ENCODE measurements at places on chromosomes 2 and 18.

GRCh38 chr2:235614900-235615712 lies 121.3 kb downstream of the AGAP1 start:
- peaks cover 20% of the 10 kb centered on the region for H3K4me1 ChIP-seq
- H3K36me3 ChIP-seq = no peaks in the 10 kb centered on the region
- peak overlapping the region; percentile 53 for H3K27ac ChIP-seq
- DNase-seq = no peak
- H3K27me3 ChIP-seq = no peaks in the 10 kb centered on the region

DNA sequence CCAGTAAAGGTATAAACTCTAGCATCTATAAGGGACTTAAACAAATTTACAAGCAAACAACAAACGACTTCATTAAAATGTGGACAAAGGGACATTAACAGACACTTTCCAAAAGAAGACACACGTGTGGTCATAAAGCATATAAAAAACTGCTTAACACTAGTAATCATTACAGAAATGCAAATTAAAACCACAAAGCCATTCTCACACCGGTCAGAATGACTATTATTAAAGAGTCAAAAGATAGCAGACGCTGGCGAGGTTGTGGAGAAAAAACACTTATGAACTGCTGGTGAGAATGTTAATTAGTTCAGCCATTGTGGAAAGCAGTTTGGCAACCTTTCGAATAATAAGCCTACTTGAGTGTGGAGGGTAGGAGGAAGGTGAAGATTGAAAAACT lies 217.1 kb upstream of the DLGAP1 start:
- no peaks in the 10 kb centered on the region for H3K27me3 ChIP-seq
- H3K4me1 ChIP-seq = no peaks in the 10 kb centered on the region
- DNase-seq = no peak
- H3K4me3 ChIP-seq = no peak overlapping the region

GRCh38 chr2:218897394-218898108 lies 16.9 kb downstream of the WNT10A start:
- H3K27me3 ChIP-seq = peaks cover 7% of the 10 kb centered on the region
- peaks cover 49% of the 10 kb centered on the region for H3K4me1 ChIP-seq
- no peaks in the 10 kb centered on the region for H3K36me3 ChIP-seq
- no peak overlapping the region for H3K27ac ChIP-seq

DNA sequence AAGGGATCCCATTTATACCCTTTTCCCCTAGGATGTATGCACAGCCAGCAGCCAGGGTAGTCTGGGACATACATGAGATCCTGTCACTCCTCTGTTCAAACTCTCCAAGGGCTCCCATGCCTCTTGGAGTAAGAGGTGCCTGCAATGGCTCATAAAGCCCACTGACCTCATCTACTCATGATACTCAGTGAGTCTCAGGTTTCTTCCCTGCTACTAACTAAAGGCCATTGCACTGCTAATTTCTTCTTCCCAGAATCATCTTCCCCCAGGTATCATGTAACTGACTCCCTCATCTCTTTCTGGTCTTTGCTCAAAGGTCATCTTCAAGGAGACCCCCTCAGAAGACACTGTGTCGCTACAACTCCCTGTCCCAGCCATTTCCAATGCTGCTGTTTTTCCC lies 68.2 kb downstream of the CCBE1 start:
- H3K27me3 ChIP-seq = no peaks in the 10 kb centered on the region
- H3K4me1 ChIP-seq = peaks cover 5% of the 10 kb centered on the region
- H3K36me3 ChIP-seq = no peaks in the 10 kb centered on the region
- no peak for DNase-seq
- no peak overlapping the region for H3K4me3 ChIP-seq
- H3K27ac ChIP-seq = no peak overlapping the region

DNA sequence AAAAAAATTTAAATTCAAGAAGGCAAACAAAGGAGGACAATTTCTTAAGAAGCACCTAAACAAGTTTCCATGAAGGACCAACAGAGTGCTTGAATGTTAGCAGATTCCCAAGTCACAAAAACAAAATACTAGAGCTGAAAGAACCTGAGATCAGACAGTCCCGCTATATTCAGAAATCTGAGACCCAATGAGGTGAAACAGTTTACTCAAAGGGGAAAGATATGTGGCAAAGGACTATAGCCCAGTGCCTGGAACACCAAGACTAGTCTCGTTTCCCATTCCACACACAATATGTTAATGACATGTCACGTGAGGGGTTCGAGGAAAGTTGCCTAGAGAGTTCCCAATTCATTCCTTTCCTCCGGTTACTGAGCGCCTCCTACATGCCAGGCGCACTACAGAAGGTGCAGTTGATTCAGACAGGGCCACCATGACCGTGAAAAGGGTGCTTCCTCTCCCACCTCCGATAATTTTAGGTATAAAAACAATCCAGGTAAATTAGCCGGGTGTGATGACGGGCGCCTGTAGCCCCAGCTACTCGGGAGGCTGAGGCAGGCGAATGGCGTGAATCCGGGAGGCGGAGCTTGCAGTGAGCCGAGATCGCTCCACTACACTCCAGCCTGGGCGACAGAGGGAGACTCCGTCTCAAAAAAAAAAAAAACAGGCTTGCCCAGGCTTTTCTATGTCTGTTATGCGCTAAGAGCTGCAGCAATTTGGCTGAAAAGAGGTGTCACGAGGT lies 617 bp downstream of the SRBD1 start:
- no peaks in the 10 kb centered on the region for H3K27me3 ChIP-seq
- peaks cover 15% of the 10 kb centered on the region for H3K4me1 ChIP-seq
- H3K36me3 ChIP-seq = no peaks in the 10 kb centered on the region
- peak overlapping the region; percentile 93 for H3K27ac ChIP-seq

GRCh38 chr18:2948038-2948437 lies 64.9 kb downstream of the LPIN2 start:
- no peak for DNase-seq
- H3K36me3 ChIP-seq = no peaks in the 10 kb centered on the region
- no peaks in the 10 kb centered on the region for H3K27me3 ChIP-seq
- no peak overlapping the region for H3K4me3 ChIP-seq
- H3K27ac ChIP-seq = no peak overlapping the region
- H3K4me1 ChIP-seq = no peaks in the 10 kb centered on the region

GRCh38 chr2:112032689-112033465 lies 22.2 kb upstream of the TMEM87B start:
- peaks cover 31% of the 10 kb centered on the region for H3K4me1 ChIP-seq
- no peak overlapping the region for H3K4me3 ChIP-seq
- no peaks in the 10 kb centered on the region for H3K27me3 ChIP-seq
- no peak for DNase-seq
- H3K27ac ChIP-seq = peak overlapping the region; percentile 53

- no peak overlapping the region for H3K4me3 ChIP-seq
- H3K27ac ChIP-seq = no peak overlapping the region
- no peaks in the 10 kb centered on the region for H3K27me3 ChIP-seq
- no peak for DNase-seq
- H3K36me3 ChIP-seq = no peaks in the 10 kb centered on the region
- no peaks in the 10 kb centered on the region for H3K4me1 ChIP-seq
These were observed 164.5 kb upstream of the SIX3 start for GRCh38 chr2:44777036-44777435.

GRCh38 chr2:109352056-109352897 lies 223.3 kb downstream of the SH3RF3 start:
- H3K27me3 ChIP-seq = no peaks in the 10 kb centered on the region
- no peaks in the 10 kb centered on the region for H3K36me3 ChIP-seq
- DNase-seq = no peak

DNA sequence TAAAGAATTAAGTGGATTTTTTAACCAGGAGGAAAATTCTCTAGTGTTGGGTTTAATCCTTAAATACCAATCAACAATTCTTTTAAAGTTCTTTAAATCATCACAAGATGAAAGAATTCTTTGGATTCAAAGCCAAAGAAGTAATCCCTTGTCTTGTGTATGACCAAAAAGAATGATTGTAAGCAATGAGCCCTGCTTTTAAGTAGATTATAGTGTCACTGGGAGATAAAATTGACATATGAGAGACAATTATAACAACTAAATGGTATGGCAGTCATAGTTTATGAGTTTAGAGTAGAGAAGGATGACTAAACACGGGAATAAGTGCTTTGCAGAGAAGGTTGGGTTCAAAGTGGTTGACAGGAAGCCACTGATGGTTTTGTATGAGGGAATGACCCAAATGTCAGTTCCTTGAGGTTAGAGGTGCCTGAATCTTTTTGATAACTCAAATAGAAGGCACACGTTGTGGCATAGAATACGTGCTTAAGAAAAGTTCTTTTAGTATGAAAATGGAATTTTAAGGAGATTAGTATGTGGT lies 199.6 kb upstream of the TCF4 start:
- H3K4me3 ChIP-seq = no peak overlapping the region
- H3K27ac ChIP-seq = no peak overlapping the region

DNA sequence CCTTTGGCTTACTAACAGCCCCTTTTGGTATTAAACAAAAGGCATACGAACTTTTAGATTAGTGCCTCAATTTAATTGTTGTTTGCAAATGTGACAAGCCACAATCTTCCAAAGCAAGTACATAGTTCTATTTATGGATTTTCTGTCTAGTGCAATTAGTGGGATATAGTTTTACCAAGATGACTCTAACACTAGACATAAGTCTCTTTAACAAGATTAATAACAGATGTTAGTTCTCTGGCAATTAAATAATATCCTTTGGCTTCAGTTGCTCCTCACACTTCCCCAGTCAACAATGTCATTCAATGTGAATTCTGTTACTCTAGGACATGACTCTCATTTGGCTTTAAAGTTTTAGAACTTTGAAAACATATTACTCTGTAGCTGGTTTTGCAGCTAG lies 16.7 kb upstream of the MC4R start:
- H3K4me1 ChIP-seq = no peaks in the 10 kb centered on the region
- no peak for DNase-seq
- H3K36me3 ChIP-seq = no peaks in the 10 kb centered on the region
- H3K27ac ChIP-seq = no peak overlapping the region

Data from vagina (tissue), 2 donors.